HT-29 (cell line): ENCODE measurements at places on chromosomes 3 and 15. TPM values are rescaled to one million over a fixed set of nuclear protein-coding genes. Genes with fewer than 3 reads are reported as not detected.

Gene ZBTB47
- total RNA-seq: 1.1 TPM in 2 replicates

Gene SLC24A5
- total RNA-seq: not detected in 2 replicates

Gene CFAP161
- 2.0 TPM in 1 of 2 replicates, not detected in the other for total RNA-seq

Gene CMTM8
- total RNA-seq: 8.6 and 9.0 TPM in 2 replicates

Gene GRAMD1C
- total RNA-seq: 0.10 and 0.42 TPM in 2 replicates

Gene KIF15
- 4.9 and 5.5 TPM in 2 replicates for total RNA-seq

Gene CPA3
- total RNA-seq: not detected in 2 replicates

Gene P2RY12
- not detected in 2 replicates for total RNA-seq

Gene SELENOK
- total RNA-seq: 33.2 and 37.3 TPM in 2 replicates

Gene CLDN16
- not detected in 2 replicates for total RNA-seq

Gene IQCF5
- not detected in 2 replicates for total RNA-seq

Gene C3orf22
- not detected in 2 replicates for total RNA-seq

Gene CCNB2
- total RNA-seq: 84.6 and 89.0 TPM in 2 replicates

Gene FGD5
- not detected in 2 replicates for total RNA-seq

Gene MUC20
- 52.3 and 68.0 TPM in 2 replicates for total RNA-seq

Gene IL16
- total RNA-seq: not detected in 2 replicates

Gene IMPG2
- total RNA-seq: not detected in 2 replicates

Gene SAXO2
- total RNA-seq: 1.2 and 1.9 TPM in 2 replicates

Gene GPR15
- total RNA-seq: not detected in 2 replicates

Gene TBC1D21
- not detected in 2 replicates for total RNA-seq

Gene TCAIM
- total RNA-seq: 8.2 and 13.7 TPM in 2 replicates

Gene MYO5A
- total RNA-seq: 0.76 and 0.91 TPM in 2 replicates

Gene VWA5B2
- 0.63 and 1.4 TPM in 2 replicates for total RNA-seq

Gene SLC30A4
- total RNA-seq: 0.03 and 0.10 TPM in 2 replicates
